Posterior cingulate gyrus (tissue), 11 donors: ENCODE measurements at places on chromosomes 12 and 14.
A peak's percentile ranks its signal among the peaks of the same experiment; 100 is the strongest.

DNA sequence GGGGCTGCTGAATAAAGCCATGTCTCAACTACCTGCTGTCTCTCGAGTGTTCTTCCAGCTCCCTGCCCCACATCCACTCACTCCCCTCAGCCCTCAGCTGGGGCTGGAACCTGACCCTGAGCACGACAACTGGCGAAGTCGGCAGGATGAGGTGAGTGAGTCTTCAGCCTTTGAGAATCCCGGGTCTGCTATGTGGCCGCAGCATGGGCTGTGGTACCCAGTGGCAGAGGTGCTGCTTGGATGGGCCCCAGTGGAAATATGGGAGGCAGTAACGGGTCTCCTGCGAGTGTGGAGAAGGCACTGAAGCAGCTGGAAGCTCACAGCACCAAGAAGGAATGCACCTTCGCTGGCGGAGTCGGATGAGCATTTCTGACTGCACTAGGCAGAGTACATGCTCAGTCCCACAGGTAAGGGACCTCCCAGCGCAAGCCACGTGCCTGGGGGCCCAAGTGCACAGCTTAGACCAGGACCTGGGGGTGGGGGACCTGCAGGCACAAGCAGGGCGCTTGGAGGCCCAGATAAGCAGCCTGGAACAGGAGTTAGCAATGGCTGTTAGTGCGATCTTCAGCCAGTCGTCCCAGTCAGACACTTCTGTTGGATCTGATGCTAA is 95.5 kb upstream of the TMPO start:
- DNase-seq = no peak

DNA sequence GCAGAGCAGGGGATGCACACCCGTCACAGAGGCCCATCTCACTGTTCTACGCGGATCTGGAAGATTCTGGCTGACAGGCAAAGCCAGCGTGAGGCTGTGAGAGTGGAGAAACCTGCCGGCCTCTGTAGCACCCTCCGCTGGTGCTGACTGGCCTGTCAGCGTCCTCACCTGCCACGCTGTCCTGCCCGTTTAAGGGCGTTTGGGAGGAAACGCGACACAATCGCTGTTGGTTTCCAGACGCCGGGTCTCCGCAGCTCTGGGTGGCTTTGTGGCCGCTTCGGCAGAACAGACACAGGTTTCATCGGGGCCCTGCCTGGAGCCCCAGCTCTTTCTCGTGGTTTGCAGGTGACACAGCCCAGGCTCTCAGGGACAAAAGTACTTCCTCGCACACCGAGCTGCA is 70.6 kb downstream of the NOC4L start:
- DNase-seq = no peak

DNA sequence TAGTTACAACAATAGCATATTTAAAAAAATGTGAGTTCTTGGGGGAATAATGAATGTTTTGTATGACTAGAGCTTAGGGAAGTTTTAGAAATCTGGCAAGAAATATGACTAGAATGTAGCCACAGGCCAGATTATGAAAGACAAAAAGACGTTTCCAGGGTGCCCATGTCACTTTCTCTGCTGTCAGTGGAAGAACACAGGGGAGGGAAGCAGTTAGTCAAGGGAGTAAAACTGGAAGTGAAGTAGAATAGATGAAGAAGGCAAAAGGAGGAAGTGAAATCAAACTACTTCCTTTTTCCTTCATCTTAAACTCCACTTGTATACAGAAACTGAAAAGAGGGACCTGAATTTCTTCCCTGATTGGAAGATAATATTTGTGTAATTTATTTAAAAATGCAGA is 81.2 kb upstream of the ATP2B1 start:
- DNase-seq = no peak

- no peak for DNase-seq
Observed at GRCh38 chr12:129984106-129984505, 80.3 kb upstream of the TMEM132D start.

DNA sequence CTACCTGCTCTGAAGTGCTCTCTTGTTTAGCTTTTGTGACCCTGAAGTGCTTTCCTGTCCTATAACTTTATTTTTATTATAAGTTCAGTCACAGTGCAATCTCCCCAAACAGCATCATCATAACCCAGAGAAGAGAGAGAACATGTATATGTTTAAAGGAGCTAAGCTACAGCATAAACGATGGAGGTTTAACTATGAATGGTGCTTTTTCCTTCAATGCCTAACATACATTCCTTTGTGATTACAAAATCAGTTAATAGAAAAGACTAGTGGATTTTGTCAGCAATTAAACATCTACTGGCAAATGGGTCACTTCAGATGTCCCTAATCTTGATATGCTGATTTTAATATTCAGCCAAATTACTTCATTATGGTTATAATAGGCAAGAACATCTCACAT is 46.4 kb downstream of the ZFYVE21 start:
- DNase-seq = no peak

- DNase-seq = no peak
Observed at GRCh38 chr14:76349993-76350392, 25.9 kb upstream of the ESRRB start.

DNA sequence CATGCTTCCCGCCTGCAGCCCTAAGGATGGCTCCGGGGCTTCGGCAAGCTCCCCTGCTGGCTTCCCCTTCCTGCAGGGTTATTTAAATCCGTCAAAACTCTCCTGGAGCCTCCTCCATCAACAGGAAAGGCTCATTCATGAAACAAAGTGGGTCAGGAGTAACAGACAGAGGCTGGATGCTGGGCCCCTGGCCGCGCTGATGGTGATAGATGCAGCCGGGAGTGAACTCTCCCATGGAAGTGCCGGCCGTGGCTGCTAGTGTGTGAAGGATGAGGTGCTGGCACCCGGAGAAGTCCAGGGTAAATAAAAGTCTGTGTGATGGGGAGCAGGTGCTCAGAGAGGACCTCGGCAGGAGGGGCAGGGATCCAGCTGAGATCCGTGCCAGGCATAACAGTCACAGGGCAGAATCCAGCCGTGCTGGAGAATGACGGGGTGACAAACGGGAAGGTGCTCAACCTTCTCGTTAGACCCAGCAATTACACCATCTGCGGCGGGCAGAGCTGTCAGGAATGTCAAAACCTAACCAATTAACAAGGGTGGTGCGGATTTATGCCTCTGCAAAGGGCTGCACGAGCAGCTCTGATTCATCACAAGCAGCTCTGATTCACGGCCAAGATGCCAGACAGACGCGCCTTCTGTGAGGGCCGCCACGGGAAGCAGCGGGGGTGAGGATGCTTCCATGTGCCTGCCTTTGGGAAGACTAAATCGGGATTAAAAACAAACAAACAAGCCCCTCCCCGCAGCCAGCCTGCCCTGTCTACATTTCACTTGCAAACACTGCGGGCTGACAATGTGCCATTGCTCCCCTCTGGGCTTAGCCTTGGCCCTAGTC is 55.6 kb downstream of the SYNE3 start:
- DNase-seq = peak; percentile 63

DNA sequence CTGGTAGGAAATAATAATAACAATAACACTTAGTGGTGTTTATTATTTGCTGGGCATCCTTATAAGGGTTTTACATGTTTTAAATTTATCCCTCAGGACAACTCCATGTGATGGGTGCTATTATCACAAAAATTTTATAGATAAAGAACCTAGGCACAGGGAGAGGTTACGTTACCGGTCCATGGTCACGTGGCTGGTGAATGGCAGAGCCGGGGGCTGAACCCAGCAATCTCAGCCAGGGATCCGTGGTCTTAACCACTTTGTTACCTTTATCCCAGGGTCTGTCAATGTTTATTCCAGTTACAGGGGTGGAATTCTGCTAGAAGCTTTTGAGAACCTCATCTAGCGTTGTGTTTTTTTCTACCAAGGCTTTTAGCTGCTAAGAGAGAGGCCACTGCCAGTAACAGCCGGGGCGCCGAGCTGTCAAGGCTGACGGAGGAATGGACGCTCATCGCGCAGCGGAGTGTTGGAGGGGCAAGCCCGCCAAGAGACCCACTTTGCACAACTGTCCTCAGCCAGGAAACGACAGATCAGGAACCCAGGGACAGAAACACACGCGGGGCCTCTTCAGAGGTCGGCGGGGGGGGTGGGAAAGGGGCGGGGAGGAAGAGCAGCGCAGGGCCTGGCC is 418 bp downstream of the AMN1 start:
- DNase-seq = no peak

- DNase-seq = no peak
Observed at GRCh38 chr14:50055461-50056228, 60.7 kb downstream of the VCPKMT start.

DNA sequence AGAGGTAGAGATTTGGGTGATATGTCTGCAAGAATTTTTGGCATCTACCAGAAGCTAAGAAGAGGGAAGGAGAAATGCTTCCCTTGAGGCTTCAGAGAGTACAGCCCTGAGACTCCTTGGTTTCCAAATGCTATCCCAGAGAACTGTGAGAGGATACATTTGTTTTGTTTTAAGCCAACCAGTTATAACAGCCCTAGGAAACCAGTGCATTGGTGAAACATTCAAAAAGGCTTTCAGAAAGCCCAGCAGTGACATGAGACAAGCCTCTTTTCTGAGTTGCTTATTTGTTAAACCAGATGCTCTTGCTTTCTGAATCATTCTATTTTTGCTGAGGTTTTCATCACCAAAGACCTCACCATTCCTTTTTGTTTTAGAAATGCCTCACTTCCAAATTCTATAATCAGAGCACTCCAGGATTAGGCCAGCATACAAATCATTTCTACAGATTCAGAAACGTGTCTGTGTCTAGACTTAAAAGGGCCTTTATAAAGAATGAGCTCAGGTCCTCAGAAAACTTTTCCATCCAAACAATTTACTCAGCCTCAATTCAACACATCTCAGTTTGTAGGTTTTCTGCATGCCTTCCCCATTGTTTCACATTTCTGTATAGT is 1617.8 kb upstream of the FLRT2 start:
- no peak for DNase-seq

DNA sequence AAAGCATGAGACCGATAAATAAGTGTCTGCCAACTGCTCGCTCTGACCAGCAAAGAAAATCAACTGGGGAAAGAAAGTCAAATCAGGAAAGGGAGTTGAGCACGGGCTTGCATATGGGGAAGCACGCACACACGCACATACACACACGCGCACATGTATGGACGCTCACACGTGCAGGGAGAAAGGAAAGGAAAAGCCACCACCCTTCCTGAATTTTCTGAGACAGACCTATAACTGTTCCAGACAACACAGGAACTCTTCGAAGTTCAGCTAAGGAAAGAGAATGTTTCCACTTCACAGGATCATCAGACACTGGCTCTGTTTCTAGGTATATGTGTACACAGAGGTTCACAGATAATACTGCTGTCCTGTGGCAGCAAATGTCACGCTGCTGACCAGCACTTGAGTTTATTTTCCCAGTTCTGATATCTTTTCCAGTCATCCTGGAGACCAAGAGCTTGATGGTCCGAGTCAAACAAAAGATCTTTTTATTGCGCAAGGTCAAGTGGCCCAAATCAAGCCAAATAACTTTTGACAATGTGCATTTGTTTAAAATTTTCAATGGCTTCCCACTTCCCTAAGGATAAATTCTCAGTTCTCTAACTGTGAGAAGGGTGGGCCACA is 82.1 kb upstream of the TMCC3 start:
- no peak for DNase-seq

- no peak for DNase-seq
Observed at GRCh38 chr12:48286665-48287064, 64.1 kb downstream of the ZNF641 start.

DNA sequence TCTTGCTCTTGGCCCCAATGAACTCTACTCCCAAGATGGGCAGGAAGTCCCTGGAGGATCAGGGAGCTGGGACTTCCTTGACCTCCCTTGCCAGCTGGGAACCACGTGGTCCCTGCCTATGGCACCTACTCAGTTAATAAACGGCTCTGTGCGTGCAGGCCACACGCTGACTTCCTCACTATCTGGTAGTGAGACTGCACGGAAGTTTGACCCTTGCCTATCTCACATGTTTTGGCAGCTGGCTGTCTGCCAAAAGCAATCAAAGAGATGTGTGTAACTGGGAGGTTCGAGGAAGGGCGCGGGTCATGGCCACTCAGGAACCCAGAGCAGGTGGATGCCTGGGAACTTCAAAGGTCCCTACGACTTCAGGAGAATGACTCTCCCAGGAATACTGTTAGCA is 57.9 kb downstream of the RFLNA start:
- no peak for DNase-seq

DNA sequence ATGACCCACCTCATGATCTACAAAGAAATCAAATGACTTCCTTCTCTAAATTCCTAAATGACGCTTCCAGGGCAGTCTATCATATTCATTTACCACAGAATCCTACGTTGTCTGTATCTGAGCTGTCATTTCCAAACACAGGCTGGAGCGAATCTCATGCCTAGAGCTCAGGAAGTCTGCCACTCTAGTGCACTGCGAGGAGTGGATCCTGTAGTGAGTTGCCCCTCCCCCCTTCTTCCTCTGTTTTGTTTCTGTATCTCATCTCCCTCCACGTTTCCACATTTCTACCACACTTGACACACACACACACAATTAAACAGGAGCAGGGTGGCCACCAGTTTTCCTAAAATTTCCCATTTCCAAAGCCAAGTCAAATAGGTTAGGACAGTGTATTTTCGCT is 415.4 kb upstream of the PRICKLE1 start:
- DNase-seq = no peak

- no peak for DNase-seq
Observed at GRCh38 chr12:3666441-3666840, 86.5 kb downstream of the CRACR2A start.

- no peak for DNase-seq
Observed at GRCh38 chr12:124390442-124391097, 95.7 kb downstream of the RFLNA start.

- no peak for DNase-seq
Observed at GRCh38 chr14:33811721-33812120, 139.2 kb downstream of the EGLN3 start.

GRCh38 chr12:110846615-110847566 is at the start of gene CCDC63:
Gene CCDC63 (plus strand): TSS chr12:110846987. CDS start chr12:110852955, 5,968 bp downstream.
- DNase-seq = peak; percentile 14

GRCh38 chr12:29741342-29742241 is 42.1 kb downstream of the TMTC1 start:
- DNase-seq = no peak

DNA sequence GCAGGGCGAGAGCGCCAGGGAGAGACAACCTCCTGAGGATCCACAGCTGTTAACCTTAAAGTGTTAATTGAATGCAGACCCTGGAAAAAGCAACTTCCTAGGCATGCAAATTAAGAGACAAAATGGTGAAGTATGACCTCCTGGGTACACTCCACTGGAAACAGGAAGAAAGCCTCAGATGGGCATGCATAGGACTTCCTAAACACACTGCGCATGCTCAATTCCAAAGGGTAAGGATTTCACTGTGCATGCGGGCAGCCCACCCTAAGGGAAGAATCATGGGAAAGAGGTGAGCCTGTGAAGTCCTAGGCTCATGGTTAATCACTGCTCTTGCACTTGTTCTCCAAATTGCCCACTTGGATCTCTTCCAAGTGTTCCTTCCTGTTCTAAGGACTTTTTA is 80.5 kb upstream of the CAPRIN2 start:
- DNase-seq = no peak

GRCh38 chr12:103011974-103012763 is 54.7 kb downstream of the ASCL1 start:
- no peak for DNase-seq

GRCh38 chr12:6104027-6104426 is 20.4 kb downstream of the VWF start:
- DNase-seq = no peak

- DNase-seq = no peak
Observed at GRCh38 chr14:103442288-103442687, 57.1 kb downstream of the MARK3 start.
